ENCODE measurements at places on chromosomes 1 and 21. TPM values are rescaled to one million over a fixed set of nuclear protein-coding genes. Genes with fewer than 3 reads are reported as not detected.

The SLFNL1 gene
- polyA plus RNA-seq, result 0.31 TPM

DNA sequence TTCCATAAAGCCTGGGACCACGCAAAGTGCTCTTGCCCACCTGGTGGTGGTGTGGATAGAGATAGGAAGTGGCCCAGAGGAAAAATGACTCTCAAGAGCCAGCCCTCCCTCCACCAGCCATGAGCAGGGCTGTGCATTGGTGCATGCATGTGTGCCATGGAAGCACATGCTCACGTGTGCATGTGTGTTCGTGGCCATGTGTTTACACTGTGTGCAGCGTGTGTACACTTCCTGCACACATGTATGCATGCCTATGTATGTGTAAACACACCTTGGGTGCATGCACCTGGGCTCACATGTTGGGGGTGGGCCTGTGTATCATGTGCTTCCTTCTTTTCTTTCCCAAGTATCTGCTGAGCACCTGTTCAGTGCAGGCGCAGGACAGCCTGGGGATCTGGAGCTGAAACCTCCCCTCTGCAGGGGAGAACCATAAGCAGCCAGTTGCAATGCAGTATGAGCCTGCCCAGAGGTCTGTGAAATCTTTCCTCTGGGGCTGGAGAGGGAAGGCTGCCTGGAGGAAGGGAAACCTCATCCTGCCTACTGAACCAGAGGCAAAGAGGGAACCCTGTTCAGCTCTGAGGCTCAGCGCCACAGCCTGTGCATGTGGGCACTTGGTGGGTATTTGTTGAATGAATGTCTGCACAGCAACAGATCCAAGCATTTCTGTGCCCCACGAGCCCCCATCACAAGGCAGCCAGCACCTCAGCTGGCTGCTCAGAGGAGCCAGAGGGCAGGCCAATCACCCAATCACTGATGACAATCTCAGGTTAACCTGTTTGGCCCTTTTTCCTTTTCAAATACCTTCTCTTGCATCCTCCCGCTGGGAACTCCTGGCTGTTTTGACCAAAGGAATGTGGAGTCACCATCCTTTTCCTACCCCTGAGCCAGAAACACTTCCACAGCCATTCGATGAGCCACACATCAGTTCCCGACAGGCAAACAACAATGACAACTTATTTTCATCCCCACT, 327.0 kb downstream of the NPHP4 start:
- no peak for DNase-seq

GRCh38 chr1:44636688-44637598, 37.3 kb downstream of the TMEM53 start:
- DNase-seq, result no peak

DNA sequence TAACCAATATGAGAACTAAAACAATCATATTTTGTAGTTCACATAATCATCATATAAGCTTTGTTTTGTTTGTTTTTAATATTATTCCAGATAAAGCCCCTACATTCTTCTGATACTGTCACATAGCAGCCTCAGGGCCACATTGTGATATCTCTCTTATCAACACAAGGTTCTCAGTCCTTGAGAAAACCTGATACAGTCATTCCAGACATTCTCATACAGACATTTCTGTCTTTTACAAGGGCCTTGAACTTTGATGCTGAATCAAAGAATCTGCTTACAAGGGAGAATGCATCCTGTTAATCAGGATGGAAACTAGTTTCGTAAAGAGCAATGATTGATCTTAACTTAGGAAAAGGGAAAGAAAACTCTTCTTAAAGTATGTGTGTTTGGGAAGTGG, 12.7 kb upstream of the VCAM1 start:
- no peak for DNase-seq

The AMY2A gene
- 1.6 TPM for polyA plus RNA-seq

DNA sequence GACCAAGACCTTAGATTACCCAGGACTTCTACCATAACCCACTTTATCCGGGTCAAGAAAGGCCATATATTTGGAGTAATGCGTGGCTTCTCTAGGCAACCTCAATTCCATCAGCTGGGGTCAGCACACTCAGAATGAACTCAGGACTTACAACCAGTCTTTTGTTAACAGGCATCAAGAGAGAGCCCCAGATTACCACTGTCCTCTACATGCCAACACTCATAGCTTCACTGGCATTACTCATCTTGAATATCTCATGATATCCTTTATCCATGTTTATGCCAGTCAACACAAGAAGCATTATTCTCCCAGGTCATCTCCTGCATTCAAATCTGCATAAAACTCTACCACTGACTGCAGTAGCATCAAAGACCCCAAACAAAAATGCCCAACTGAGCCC, 6.6 kb upstream of the FCGR2A start:
- DNase-seq, result no peak

- no peak for DNase-seq
These were observed 310.2 kb upstream of the ADAMTS5 start for GRCh38 chr21:27277110-27277509.

Data from small intestine (tissue), 16 donors.